Neural crest cell (in vitro differentiated cells): ENCODE measurements at places on chromosomes 2 and 18.

- no peaks in the 10 kb centered on the region for H3K36me3 ChIP-seq
- H3K4me1 ChIP-seq: peaks cover 63% of the 10 kb centered on the region
- H3K27ac ChIP-seq: no peak overlapping the region
- peaks cover 25% of the 10 kb centered on the region for H3K27me3 ChIP-seq
These were observed 229.5 kb upstream of the COPS8 start for GRCh38 chr2:236855866-236856847.

DNA sequence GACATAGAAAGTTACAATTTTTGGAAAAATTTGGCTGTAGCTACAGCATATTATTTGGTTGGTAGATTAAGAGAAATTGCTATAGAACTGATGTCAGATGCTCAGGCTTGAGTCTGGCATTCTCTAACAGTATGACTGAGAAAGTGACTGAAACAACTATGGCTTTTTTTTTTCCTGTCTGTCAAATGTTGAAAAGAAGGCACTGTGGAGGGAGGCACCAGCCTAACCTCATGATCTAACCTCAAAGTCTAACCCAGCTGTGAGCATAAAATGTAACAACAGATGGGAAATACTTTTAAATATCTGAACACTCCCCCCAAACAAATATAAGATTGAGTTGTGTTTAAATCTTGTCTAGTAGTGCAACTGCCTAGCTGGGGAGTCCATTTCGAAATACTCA is 629.1 kb downstream of the LRP1B start:
- H3K4me3 ChIP-seq: no peak overlapping the region
- no peaks in the 10 kb centered on the region for H3K27me3 ChIP-seq
- H3K27ac ChIP-seq: no peak overlapping the region
- no peak for DNase-seq

GRCh38 chr18:28684746-28685355 is 507.9 kb upstream of the CDH2 start:
- no peaks in the 10 kb centered on the region for H3K36me3 ChIP-seq
- no peaks in the 10 kb centered on the region for H3K27me3 ChIP-seq
- DNase-seq: no peak

- no peak overlapping the region for H3K27ac ChIP-seq
- peaks cover 7% of the 10 kb centered on the region for H3K4me1 ChIP-seq
- H3K27me3 ChIP-seq: no peaks in the 10 kb centered on the region
- peaks cover 2% of the 10 kb centered on the region for H3K36me3 ChIP-seq
- H3K4me3 ChIP-seq: no peak overlapping the region
These were observed 56.4 kb upstream of the TXNDC2 start for GRCh38 chr18:9829397-9829712.
